ENCODE measurements at places on chromosomes 13 and 19. TPM values are rescaled to one million over a fixed set of nuclear protein-coding genes. Genes with fewer than 3 reads are reported as not detected.

- DNase-seq = no peak
Measured at GRCh38 chr13:28636069-28636468, 22.9 kb upstream of the POMP start.

DNA sequence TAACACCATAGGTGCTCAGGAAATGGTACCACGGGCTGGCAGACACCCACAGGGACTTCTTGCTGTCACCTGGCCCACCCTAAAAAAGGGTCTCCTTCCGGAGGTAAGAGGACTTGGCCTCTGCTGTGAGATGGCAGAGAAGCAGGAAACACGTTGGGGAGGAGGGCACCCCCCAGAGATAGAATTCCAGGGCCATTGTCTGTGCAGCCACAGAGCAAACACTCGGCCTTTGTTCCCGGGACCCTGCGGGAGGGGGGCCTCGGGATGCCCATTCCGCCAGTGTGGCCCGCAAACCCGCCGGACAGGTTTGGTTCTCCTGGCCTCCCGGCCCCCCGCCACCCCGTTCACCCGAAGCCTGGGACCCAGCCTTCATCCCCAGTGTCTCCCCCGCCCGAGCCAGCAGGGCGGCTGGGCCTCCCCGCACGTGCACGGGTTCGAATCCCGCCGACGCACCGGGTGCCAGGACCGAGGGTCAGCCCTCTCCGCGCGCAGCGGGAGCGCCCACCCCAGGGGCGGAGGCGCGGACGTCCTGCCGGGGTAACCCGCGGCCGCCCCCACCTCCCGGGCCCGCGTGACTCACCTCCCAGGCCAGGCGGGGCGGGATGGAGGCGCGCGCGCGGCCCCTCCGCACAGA lies 714 bp downstream of the PLPP2 start:
- no peak for DNase-seq

DNA sequence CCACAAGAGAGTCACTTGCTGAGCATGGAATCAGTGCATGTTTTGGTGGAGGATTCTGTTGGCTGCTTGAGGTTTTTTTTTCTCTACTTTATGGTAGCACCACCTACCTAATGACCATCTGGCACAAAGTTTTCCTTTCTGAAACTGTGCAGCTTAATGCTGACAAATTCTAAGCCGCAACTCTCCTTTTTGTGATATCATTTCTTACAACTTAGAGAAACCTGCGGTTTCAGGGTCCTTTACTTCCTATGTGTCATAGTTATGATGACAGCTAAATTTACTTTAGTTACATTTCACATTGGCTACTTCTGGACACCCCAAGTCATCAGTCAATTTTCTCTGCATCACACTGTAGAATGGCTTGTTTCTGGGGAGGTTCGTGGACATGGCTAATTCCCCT lies 115.4 kb upstream of the TMTC4 start:
- DNase-seq = no peak

- peak; percentile 68 for DNase-seq
Measured at GRCh38 chr19:1566392-1567115, 1.6 kb downstream of the MEX3D start.

GRCh38 chr19:6253954-6254733 lies 25.6 kb downstream of the MLLT1 start:
- DNase-seq = no peak

- DNase-seq = no peak
Measured at GRCh38 chr19:45501730-45502014, 3.4 kb downstream of the PPM1N start.

DNA sequence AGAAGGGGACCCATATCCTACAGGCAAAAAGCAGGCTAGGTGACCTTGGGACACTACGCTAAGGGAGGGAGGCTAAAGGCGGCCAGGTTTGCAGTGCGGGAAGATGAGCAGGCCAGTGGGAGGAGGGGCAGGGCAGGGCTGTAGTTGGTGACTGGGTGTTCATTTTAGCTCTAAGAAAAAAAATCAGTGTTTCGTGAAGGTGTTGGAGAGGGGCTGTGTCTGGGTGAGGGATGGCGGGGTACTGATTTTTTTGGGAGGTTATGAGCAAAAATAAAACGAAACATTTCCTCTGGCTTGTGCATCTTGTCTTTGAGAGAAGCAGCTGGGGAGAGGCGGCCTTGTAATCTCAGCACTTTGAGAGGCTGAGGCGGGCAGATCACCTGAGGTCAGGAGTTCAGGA lies 4.3 kb upstream of the NUP62 start:
- no peak for DNase-seq

GRCh38 chr13:75353781-75354193 lies 128.2 kb downstream of the TBC1D4 start:
- DNase-seq = no peak

DNA sequence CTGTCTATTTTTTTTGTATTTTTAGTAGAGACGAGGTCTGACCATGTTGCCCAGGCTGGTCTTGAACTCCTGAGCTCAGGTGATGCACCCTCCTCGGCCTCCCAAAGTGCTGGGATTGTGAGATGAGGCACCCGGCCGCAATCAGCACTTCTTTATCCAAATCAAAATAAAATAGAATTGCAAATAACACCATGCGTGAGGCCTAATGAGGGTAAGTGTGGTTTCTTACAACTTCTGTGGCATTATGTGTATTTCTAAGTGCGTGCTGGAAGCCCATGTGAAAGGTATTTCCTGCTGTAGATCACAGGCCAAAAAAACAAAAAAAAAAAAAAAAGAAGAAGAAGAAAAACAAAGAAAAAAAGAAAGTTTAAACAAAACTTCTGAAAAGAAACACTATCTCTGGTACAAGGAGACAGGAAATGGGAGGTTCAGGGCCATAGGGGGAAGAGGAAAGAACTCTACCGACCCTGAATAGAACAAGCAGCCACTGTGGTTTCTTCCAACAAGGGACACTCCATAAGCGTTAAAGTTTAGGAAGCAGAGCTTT lies 3.0 kb upstream of the GRAMD1A start:
- no peak for DNase-seq

AKT2 gene
- polyA plus RNA-seq = 131 TPM

MCF2L gene
- polyA plus RNA-seq = 43.2 TPM

RELB gene
- 6.4 TPM for polyA plus RNA-seq

TIMM13 gene
- 125 TPM for polyA plus RNA-seq

PVR gene
- polyA plus RNA-seq = 28.2 TPM
